Breast epithelium (tissue), 4 donors: ENCODE measurements at places on chromosomes 12 and 14. TPM values are rescaled to one million over a fixed set of nuclear protein-coding genes. Genes with fewer than 3 reads are reported as not detected.
A peak's percentile ranks its signal among the peaks of the same experiment; 100 is the strongest.

- H3K4me3 ChIP-seq = no peak overlapping the region
- no peaks in the 10 kb centered on the region for H3K4me1 ChIP-seq
- peaks cover 6% of the 10 kb centered on the region for H3K27me3 ChIP-seq
- no peak for DNase-seq
- no peaks in the 10 kb centered on the region for H3K36me3 ChIP-seq
These were observed 5.7 kb downstream of the DPF3 start for GRCh38 chr14:72888192-72888591.

- no peaks in the 10 kb centered on the region for H3K27me3 ChIP-seq
- H3K4me3 ChIP-seq = no peak overlapping the region
- H3K27ac ChIP-seq = peak overlapping the region; percentile 70
- no peaks in the 10 kb centered on the region for H3K36me3 ChIP-seq
- no peak for DNase-seq
These were observed 56.1 kb upstream of the DYRK2 start for GRCh38 chr12:67592228-67593011.

DNA sequence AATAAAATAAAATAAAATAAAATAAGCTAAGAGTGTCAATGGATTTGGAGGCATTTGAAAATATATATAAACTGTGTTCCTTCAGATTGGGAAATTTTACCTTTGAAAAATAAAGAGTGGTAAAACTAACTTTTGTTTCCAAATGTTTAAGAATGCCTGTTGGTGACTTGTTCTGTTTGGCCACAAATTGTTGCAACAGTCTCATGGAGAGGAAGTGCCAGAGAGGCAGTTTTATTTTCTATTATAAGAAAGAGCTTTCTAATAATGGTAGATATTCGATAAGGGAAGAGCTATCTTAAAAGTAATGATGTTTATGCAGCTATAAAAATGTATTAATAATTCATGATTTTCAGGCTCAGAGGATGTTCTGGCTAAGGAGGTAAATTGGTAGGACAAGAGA is 68.8 kb upstream of the MDGA2 start:
- no peak overlapping the region for H3K4me3 ChIP-seq
- no peaks in the 10 kb centered on the region for H3K36me3 ChIP-seq
- H3K4me1 ChIP-seq = no peaks in the 10 kb centered on the region

- DNase-seq = peak; percentile 52
- H3K27me3 ChIP-seq = no peaks in the 10 kb centered on the region
- H3K4me1 ChIP-seq = peaks cover 20% of the 10 kb centered on the region
- peak overlapping the region; percentile 97 for H3K27ac ChIP-seq
- H3K36me3 ChIP-seq = no peaks in the 10 kb centered on the region
These were observed 823 bp downstream of the ATG2B start for GRCh38 chr14:96362071-96362964.

- H3K4me1 ChIP-seq = no peaks in the 10 kb centered on the region
- no peak for DNase-seq
- no peaks in the 10 kb centered on the region for H3K27me3 ChIP-seq
- H3K27ac ChIP-seq = no peak overlapping the region
These were observed 215.6 kb downstream of the SLC6A15 start for GRCh38 chr12:84696908-84697540.

DNA sequence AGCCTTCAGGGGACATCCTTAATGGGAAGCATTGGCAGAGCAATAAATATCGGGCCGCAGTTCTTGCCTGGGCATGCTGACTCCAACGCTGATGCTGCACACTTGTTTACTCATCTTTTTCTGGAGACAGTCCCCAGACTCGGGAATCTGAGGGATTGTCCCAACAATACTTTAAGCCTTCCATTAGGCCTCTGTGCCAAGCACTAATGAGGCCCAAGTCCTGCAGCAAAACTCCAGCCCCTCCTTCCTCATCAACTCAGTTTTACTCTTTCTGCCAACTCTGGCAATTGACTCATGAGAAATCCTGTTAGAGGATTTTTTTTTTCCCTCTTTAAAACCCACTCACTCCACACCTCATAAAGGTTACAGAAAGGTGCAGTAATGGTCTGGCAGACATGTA is 233.4 kb upstream of the PELI2 start:
- no peaks in the 10 kb centered on the region for H3K36me3 ChIP-seq
- no peaks in the 10 kb centered on the region for H3K4me1 ChIP-seq

- no peaks in the 10 kb centered on the region for H3K36me3 ChIP-seq
- no peak overlapping the region for H3K27ac ChIP-seq
- no peaks in the 10 kb centered on the region for H3K27me3 ChIP-seq
- H3K4me1 ChIP-seq = no peaks in the 10 kb centered on the region
- no peak overlapping the region for H3K4me3 ChIP-seq
These were observed 18.6 kb downstream of the AKAP3 start for GRCh38 chr12:4630262-4630661.

GRCh38 chr12:64293654-64294364 is 71.7 kb upstream of the KICS2 start:
- H3K27me3 ChIP-seq = no peaks in the 10 kb centered on the region
- no peaks in the 10 kb centered on the region for H3K36me3 ChIP-seq
- H3K4me1 ChIP-seq = no peaks in the 10 kb centered on the region
- no peak overlapping the region for H3K27ac ChIP-seq
- H3K4me3 ChIP-seq = no peak overlapping the region

DNA sequence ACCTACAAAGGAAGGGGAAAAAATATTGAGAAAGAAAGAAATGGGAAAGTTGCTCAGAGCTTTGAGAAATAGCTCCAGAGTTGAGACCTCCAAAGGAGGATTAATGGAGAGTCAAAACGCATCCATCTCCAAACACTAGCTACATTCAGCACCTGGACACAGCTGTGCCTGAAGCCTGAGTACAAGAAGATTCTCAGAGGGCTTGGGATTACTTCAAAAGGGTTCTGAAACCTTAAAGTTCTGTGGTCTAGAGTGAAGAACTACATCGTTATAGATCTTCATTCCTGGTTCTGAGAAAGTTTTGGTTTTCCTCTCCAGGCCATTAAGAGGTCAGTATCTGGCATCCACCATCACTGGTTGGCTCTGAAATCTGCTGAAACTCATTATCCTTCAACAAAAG is 10.5 kb upstream of the TMED10 start:
- H3K4me3 ChIP-seq = no peak overlapping the region
- no peaks in the 10 kb centered on the region for H3K4me1 ChIP-seq
- no peaks in the 10 kb centered on the region for H3K36me3 ChIP-seq
- no peak for DNase-seq
- H3K27ac ChIP-seq = no peak overlapping the region
- H3K27me3 ChIP-seq = no peaks in the 10 kb centered on the region

DNA sequence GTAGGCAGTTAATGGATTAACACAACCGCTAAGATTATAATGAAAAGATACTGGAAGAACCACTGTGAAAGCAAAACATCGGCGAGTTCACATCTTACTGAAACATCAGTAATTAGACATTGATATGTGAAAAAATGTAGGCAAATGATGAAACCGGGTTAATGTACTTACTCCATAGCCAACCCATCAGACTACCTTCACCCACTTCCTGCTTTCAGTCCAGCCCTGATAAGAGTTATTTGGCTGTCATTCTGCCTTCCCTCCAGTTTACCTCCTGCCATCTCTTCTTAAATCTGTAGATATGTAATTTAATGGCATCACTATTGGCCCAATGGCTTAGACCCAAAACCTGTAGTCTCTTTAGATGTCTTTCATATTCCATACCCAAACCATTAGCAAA is 46.0 kb upstream of the LGR5 start:
- no peak for DNase-seq
- H3K4me3 ChIP-seq = no peak overlapping the region
- H3K4me1 ChIP-seq = no peaks in the 10 kb centered on the region
- H3K36me3 ChIP-seq = no peaks in the 10 kb centered on the region
- H3K27ac ChIP-seq = no peak overlapping the region
- no peaks in the 10 kb centered on the region for H3K27me3 ChIP-seq

DNA sequence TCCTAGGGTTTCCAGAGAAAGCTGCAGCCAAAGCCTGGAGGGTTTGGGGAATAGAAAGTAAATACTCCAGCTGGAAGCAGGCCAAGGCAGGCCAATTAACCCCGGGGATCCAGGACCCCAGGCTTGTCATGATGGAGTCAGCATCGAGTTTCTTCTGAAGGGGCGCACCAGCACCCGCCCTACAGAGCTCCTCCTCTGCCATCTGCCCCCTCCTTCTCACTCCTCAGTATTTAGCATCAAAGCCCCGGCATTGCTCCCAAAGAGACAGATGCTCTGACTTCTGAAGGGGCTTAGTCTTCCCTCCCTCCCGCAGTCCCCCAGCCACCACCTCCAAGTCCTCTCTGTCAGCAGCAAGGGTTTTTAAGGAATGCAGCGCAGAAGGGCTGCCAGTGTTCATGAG is 285.1 kb upstream of the NOS1 start:
- H3K27ac ChIP-seq = no peak overlapping the region
- H3K4me3 ChIP-seq = no peak overlapping the region
- H3K36me3 ChIP-seq = no peaks in the 10 kb centered on the region
- H3K27me3 ChIP-seq = no peaks in the 10 kb centered on the region
- no peaks in the 10 kb centered on the region for H3K4me1 ChIP-seq
- DNase-seq = no peak

DNA sequence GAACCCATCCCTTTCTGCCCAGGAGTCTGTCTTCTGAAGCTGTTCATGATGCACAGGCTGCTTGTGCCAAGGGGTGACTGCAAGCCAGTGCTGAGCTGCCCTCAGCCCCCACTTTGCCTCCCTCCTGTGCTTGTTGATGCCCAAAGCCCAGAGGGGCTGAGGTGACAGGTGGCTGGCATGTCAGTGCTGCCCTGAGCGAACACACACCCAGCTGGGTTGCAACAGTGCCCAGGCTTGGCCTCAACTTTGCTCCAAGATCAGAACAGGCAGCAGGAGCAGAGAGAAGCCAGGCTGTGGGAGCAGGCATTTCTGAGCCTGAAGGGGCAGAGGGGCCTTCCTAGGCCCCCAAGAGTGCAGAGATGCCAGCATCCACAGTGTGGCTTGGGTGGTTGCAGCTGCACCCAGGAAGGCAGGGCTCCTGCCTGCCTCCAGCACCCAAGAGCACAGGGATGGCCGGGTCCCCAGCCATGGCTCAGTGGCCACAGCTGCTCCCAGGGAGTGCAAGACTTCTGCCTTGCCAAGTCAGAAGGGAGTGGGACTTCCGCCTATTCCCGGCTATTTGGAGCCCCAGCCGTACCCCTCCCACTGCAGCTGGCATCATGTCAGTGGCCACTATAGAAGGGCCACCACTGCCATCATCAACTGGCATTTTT is 83.1 kb downstream of the SLC16A7 start:
- H3K27me3 ChIP-seq = no peaks in the 10 kb centered on the region
- H3K4me3 ChIP-seq = no peak overlapping the region
- DNase-seq = no peak
- no peak overlapping the region for H3K27ac ChIP-seq

DNA sequence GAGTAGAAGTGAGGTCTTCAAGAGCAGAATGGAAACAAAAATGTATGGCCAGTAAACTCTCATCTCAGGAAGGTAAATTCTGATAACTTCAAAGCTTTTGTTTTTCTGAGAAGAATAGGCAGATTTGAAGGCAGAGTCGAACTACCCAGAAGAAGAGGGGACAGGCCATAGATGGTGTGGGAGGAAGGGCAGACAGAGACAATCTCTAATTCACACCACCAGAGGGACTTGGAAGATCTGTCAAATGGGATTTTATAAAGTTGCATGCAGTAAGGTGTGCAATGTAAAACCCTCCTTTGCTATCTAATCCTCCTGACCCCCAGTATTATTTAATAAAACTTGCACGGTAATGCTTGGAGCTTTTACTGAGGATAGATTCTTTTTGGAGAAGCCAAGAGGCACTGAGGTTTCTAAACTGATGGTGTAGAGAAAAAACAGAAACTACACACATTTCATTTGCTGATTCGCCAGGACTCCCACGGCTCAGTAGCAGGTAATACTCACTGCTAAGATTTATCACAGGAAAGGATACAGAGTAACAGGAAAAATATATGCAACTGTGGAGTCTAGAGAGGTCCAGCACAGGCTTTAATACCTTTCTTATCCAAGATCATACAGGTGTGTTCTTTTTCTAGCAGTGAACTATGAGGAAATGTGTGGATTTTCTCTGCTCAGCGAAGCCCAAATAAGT is 18.3 kb downstream of the SLC38A2 start:
- no peak overlapping the region for H3K4me3 ChIP-seq
- DNase-seq = no peak
- H3K4me1 ChIP-seq = no peaks in the 10 kb centered on the region
- H3K27ac ChIP-seq = no peak overlapping the region

DNA sequence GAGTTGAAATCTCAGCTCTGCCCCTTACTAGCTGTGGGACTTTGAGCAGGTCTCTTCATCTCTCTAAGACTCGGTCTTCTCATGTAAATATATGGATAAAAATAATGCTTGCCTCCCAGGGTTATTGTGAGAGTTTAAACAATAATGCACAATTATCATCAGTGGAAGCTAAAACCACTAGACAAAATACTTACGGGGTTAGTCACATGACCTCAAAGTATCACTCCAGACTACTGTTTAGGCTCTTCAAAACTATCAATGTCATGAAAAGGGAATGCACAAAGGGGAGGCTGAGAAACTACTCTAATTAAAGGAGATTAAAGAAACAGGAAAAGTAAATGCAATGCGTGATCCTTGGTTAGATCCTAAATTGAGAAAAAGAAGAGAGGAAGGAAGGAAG is 24.5 kb upstream of the TSPAN11 start:
- no peaks in the 10 kb centered on the region for H3K36me3 ChIP-seq
- no peak overlapping the region for H3K27ac ChIP-seq

DNA sequence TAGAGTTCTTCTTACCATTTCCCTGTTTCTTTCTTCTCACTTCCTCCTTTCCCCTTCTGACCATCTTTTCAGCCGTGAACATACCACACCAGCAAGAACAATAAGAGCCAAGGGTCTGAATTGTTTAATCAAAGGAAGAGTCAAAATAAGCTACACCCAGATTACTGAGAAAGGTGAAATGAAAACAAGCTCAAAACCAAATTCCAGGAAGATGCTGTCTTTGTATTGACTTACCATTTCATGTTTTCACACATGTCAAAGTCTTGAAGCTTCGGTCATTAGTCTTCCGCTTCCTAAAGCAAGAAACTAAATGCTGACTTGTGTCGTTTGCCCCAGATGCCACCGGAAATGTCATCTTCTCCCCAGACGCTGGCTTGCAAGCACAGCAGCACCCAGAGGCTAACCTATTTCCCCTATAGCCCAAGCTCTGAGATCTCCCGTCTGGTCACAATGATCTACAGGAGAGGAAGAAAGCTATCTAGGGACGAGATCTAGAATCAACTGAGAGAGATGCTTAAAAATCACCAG is 136.5 kb upstream of the AMIGO2 start:
- no peak overlapping the region for H3K27ac ChIP-seq
- no peaks in the 10 kb centered on the region for H3K27me3 ChIP-seq
- H3K4me3 ChIP-seq = peak overlapping the region; percentile 15

DNA sequence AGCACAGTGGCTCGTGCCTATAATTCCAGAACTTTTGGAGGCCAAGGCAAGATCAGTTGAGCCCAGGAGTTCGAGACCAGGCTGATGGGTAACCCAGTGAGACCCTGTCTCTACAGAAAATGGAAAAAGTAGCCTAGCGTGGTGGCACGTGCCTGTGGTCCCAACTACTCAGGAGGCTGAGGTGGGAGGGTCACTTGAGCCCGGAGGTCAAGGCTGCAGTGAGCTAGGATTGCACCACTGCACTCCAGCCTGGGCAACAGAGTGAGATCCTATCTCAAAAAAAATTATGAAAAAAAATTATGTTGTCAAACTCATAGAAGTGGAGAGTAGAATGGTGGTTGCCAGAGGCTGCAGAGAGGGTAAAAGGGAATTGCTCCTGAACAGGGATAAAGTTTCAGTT is 3.6 kb upstream of the LRCOL1 start:
- no peak overlapping the region for H3K4me3 ChIP-seq
- no peak overlapping the region for H3K27ac ChIP-seq
- H3K27me3 ChIP-seq = peaks cover 5% of the 10 kb centered on the region
- DNase-seq = no peak
- H3K4me1 ChIP-seq = peaks cover 4% of the 10 kb centered on the region

DPPA3 gene
- not detected for total RNA-seq

PAWR gene
- total RNA-seq = 101 TPM

KRT71 gene
- total RNA-seq = not detected

SYNDIG1L gene
- total RNA-seq = 0.33 TPM

PYGL gene
- total RNA-seq = 57.4 TPM

TAS2R19 gene
- 10.5 TPM for total RNA-seq

CDH24 gene
- 5.2 TPM for total RNA-seq
